ENCODE measurements at places on chromosomes 12 and 14.
A peak's percentile ranks its signal among the peaks of the same experiment; 100 is the strongest.

DNA sequence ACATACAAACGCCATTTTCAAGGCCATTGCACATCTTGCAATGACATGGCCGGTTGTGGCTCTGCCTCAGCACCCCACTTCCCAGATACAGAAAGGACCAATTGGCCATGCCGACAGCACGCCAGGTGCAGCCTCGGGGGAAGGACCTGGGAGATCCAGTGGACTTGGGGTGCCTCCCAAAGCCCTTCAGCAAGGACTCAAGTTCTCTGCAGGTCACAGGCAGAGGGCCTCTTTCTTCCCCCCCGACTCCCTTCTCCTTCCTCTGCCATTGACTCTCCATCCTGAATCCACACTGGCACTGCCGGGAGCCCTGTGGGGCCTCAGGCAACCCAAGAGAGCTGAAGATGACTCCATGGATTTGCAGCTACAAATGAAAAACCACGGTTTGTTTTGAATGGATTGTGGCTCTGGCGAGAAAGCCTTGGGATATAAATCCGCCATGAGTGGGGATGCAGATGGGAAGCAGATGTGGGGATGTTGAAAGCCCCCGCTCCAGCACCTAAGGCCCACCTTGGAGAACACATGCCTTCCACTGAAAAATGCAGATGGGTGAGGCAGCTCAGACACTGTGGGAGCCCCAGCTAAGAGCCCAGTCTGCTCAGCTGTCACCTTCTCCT, 35.1 kb upstream of the LTBP2 start:
- no peak for DNase-seq

DNA sequence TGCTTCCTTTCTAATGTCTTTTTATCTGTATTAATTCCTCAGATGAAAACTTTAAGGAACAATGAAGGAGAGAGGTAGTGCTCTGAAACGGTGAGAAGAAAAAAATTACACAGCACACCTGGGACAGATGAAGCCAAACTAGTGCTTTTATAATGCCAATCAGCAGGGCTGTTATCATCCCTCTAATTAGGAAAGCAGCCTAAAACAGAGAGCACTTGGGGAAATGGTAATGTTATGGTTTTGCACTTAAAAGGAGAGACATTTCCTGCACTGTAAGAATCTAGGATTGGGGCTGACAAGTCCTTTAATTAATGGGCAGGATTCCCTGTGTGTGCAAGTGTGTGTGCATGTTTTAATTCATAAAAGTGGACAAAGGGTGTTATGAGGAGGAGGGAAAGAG, 4.8 kb upstream of the LMO3 start:
- DNase-seq, result no peak

DNA sequence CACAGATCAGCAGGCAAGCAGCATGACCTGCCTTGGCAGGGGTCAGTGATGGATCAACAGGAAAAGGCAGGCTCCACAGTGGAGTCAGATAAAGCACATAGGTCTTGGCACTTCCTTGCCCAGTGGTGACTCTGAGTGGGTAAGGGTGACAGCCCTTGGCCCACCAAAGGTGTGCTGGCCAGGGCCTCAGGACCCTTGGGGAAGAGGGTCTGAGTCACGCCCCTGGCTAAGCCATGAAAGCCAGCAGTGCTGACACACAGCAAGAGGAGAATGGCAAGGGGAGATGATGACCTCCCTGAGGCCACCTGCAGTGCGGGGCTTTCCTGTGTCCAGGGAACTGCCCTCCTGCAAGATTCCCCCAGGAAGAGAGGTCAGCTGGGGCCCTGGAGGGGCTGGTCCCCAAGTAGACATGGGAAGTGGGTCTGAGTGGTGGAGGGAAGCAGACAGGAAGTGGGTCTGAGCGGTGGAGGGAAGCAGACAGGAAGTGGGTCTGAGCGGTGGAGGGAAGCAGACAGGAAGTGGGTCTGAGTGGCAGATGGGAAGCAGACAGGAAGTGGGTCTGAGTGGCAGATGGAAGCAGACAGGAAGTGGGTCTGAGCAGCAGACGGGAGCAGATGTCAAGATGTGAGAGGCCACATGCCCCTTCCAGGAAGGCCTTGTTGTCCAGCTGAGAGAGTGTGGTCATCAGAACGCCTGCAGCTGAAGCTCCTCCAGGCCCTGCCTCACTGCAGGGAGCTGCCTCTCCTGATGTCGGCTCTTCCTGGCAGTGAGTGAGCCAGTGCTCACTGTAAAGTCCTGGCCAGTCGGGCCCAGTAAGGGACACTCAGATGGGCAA, 34.8 kb downstream of the DIO3 start:
- peak; percentile 19 for DNase-seq

GRCh38 chr14:90553921-90554336, 157.1 kb downstream of the CALM1 start:
- no peak for DNase-seq

GRCh38 chr14:78202976-78203375, 32.8 kb downstream of the NRXN3 start:
- no peak for DNase-seq

DNA sequence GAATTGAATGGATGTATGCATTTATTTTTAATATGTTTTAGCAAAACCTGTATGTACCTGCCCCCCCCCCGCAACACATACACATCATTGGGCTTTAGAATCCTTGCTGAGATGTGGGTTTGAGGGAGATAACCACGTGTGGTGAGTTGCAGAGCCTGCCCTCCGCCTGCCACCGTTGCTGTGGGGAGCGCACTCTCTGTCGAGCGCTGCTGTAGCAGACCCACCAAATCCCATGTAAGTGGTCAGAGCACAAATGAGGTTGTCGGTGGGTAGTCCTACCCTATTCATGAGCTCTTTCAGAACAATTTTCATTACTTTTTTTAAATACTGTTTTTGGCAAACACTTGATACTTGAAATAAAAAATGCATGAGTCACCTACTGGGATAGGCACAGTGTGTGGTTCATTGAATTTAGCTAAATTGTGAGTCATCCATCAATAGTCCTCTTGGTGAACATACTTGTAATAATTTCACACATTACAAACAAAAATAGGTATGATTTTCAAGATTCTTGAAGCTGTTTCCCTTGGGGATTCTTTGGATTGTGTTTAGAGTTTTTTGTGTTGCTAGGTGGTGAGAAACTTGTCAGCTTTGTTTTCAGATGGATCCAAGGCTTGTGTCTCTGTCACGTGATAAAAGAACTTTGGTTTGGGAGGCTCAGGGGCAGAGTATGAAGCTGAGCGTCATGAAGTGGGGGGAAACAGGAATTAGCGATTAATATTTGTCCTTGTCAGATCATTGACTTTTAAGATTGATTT, 107.6 kb downstream of the PTCSC3 start:
- DNase-seq, result no peak

GRCh38 chr14:37843954-37844607, 248.7 kb downstream of the TTC6 start:
- DNase-seq, result no peak

DNA sequence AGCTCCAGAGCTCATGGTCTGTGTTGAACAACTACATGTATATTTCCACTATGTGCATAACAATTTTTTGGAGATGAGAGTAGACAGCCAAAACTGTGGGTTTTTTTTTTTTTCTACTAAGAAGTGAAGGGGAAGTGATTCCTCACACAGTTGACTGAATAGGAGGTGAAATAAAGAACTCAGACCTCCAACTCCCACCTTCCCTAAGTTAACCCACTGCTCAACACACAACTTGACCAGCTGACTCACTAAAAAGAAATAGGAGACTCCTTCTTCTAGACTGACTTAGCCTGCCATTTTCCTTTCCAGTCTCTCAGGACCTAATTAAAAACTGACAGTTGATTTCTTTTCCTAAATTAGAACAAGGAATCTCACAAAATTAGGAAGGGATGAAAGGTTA, 1.7 kb downstream of the M6PR start:
- DNase-seq, result no peak

DNA sequence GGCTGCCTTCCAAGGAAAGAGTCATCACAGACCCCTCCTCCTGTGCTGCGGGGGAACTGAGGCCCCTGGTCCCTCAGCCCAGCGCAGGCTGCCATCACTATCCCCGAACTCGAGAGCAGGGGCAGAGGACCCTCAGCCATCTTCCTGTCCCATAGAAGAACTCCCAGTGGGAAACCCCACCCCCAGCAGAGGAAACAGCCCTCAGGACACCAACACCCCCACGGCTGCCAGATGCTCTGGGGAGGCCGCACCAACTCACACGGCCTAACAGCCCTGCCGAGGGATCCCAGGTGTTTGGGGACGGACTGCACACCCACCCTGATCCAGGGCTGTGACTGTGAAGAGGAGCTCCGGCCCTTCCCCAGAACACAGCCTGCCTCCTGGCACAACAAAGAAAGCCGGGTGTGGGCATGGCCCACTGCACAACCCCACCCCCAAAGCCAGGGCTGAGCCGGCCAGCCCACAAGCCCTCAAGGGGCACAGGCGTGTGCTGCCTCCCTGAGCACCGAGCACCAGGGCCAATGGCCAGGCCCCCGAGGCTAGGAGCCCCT, 16.3 kb upstream of the C14orf180 start:
- DNase-seq, result no peak

All from activated naive CD4-positive, alpha-beta T cell treated with Interleukin-2 at 50 U/mL for 16 hours (primary cell).